ENCODE measurements at places on chromosomes 13 and 19.
A peak's percentile ranks its signal among the peaks of the same experiment; 100 is the strongest.

GRCh38 chr13:111973605-111974340 lies 93.2 kb upstream of the SOX1 start:
- no peak for DNase-seq

- DNase-seq, result no peak
Observed at GRCh38 chr13:96090240-96091101, 564 bp downstream of the HS6ST3 start.

DNA sequence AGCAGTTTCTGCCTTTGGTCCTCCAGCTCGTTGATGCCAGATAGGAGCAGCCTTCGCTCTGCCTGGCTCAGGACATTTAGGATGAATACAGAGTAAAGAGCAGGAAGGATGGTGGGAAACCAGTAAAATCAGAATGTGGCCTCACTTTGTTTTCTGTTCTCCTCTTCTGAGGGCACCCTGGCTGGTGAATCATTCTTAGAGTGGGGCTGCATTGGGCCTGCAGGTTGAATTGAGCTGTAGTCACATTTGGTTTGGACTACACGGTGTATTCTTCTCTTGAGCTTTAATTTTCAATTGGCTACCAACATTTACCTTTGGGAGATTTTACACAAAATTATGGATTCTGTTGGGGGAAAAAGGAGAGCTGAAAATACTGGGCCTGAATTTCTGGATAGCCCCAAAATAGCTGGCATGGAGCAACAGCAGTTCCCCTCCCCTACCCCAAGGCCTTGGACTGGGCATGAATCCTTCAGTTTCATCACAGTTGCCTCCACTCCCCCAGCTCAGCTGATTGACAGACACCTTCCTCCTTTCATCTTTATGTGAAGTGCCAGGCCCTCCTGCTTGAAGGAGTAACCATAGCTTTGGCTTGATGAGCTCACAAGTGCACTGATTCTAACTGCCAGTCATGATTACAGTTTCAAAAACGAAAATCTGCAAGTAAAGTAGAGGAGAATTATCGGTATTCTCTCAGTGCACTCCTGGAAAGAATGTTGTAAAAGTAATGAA lies 24.3 kb downstream of the ERCC5 start:
- DNase-seq, result no peak

DNA sequence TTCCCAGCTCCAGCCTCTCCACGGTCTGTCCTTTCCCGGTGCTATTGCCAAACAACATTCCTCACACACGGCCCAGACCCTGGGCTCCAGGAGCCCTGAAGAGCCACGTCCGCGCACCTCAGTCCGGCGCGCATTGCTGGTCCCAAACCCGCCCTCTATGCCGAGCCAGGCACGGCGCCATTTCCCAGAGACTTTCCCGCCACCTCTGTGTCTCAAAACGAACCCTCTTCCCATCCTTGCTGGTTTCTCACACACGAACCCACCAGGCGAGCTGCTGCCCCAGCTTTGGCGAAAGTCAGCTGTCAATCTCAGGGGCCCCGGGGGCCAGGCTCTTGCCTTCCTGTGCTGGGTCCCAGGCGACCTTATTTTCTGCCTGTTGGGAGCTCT lies 28.0 kb upstream of the F7 start:
- DNase-seq, result no peak

- DNase-seq, result no peak
Observed at GRCh38 chr19:35212241-35212640, 16.3 kb downstream of the FAM187B start.

DNA sequence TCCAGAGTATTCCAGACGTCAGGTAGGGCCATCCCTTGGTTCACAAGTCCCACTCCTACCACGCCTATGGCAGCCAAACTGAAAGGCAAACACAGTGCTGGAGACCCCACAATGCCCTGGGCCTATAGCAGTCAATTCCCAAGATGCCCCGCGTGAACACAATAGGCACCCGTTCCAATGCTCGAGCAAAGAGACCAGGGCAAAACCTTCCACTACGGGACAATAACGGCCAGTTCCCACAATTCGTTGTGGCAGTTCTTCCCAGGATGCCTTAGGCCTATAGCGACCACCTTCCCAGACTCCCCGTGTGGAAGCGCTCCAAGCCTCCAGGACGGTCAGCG lies 538 bp downstream of the ZNF428 start:
- DNase-seq, result peak; percentile 39

GRCh38 chr13:31947105-31947504 lies 84.5 kb upstream of the FRY start:
- DNase-seq, result no peak

DNA sequence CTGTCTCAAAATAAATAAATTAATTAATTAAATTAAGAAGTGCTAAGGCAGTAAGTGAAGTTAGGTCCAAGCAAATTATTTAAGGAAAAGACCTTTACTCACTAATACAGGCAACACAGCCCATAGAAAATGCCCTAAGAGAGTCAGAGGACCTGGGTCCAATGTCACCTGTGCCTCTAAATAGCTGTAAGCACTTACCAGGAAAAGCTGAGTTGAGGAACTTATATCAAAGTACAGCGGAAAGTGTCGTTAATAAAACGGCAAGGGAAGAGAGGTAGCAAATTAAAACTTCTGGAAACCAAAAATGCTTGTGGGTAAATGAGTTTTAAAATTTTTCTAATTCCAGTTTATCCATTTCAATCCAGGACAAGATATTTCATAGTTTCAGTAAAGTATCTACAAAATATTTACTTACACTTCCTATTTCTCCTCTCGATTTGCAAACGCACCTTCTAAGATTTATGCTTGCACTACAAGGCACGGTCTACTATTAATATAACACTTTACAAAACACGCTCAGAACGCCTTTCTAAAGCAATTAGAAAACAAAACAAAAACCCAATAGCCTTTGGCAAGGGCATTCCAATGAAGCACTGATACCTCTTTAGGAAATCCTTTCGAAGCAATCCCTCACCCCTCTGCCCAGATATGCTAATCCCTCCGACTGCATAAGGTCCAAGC lies 963 bp downstream of the VPS36 start:
- no peak for DNase-seq

GRCh38 chr19:55336101-55336500 lies 3.6 kb upstream of the KMT5C start:
- DNase-seq, result no peak

DNA sequence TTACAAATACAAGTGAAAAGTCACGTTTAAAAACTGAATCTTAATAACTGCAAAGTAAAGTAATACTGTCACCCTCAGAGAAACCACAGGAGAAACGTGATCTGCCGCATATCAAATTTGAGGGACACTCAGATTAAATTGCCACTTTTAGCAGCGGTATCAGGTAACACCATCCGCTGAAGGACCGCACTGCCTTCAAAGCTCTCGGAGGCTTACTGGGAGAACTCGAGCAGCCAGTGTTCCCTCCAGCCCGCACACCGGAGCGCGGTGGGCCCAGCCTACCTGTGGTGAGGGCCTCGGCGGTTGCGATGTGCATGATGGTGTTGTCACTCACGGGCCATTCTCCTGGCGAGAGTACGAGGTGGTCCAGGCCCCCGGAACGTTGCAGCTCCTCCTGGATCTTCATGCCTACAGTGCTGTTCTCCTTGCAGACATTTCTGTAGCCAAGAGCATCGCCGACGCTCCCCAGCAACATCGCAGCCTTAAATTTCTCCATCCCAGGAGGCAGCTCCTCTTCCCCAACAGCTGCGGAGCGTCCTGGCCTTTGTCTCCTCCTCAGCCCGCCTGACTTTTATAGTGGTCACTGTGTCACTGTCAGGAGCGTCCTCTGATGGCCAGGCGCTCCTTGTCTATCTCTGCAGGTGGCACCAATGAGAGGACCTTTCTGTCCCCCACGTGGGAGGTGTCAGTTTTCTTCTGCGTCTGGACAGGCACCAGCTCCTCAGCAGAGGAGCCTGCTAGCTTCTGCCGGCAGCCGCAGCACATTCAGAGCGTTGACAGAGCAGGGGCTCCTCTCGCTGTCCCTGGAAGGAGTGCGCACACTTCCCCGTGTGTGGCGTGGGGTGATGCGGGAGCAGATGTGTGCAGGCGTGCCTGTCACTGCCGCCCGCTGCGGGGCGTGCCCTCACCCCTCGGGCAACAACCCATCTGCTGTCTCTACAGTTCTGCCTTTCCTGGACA lies at the start of gene ADPRHL1:
Gene ADPRHL1, minus strand, starts transcription at position 547 of the 960 bp plus-strand sequence. Its CDS starts 51 bp downstream, at position 496.
- no peak for DNase-seq

GRCh38 chr13:29935309-29935981 lies 85.0 kb upstream of the UBL3 start:
- peak; percentile 72 for DNase-seq

DNA sequence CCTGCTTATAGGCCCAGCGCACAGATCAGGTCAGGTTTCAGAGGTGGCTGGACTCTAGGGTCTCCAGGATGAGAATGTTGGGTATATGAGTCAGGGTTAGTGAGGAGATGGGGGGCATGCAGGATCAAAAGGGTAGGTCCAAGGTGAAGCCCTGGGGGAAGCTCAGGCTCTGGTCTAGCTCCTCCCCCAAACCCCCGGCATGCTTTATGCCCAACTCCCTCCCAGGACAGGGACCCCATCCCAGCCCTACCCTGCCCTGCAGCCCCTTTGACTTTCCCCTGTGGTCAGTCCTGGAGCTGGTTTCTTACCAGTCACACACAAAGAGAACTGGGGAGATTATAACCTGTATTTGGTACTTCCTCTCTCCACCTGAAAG lies 9.8 kb upstream of the CEACAM18 start:
- DNase-seq, result no peak

GRCh38 chr13:43749503-43749902 lies 37.3 kb downstream of the ENOX1 start:
- no peak for DNase-seq

- DNase-seq, result no peak
Observed at GRCh38 chr19:48477067-48477685, 8.0 kb downstream of the CYTH2 start.

GRCh38 chr13:48726711-48727110 lies 73.0 kb downstream of the CYSLTR2 start:
- no peak for DNase-seq

DNA sequence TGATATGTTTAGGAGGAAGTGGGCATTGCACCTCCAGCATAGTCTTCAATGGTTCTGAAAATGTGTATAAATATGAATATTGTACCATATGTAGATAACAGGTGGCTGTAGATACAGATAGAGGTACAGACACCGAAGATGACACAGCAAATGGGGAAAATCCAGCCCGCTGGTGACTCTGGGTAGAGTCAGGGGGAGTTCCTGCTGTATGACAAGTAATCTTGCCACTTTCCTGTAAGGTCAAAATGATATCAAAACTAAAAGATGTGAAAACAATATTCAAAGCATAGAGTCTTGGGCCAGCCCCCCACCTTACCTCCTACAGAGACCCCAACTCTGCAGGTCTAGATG lies 17.8 kb downstream of the C2CD4C start:
- DNase-seq, result no peak

DNA sequence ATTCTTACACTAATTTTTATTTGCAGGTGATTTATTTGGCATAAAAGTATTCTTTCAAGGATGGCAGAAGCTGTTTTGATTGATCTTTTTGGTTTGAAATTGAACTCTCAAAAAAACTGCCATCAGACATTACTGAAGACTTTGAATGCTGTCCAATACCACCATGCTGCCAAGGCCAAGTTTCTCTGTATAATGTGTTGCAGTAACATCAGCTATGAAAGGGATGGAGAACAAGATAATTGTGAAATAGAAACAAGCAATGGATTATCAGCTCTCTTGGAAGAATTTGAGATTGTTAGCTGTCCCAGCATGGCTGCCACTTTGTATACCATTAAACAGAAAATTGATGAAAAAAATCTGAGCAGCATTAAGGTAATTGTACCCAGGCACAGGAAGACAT lies 1.2 kb downstream of the LACC1 start:
- no peak for DNase-seq

DNA sequence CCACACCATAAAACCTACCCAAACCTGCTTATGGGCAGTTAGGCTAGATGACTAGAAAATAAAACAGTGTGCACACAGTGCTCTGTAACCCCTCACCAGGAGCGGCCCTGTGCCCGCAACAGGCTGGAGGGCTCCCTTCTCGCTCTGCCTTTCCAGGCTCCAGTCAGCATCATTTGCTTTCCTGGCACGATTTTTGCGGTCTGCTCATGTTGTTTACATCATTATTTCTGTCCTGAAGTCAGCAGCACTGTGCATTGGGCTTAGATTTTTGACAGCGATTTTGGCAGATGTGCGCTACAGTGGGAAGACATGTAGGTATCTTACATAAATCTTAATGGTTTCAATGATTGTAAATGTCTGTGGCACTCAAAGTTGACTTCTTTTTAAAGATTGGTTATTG lies 344.0 kb downstream of the MTUS2 start:
- no peak for DNase-seq

- DNase-seq, result no peak
Observed at GRCh38 chr13:51006067-51006845, 96.7 kb downstream of the RNASEH2B start.

- DNase-seq, result no peak
Observed at GRCh38 chr19:51594774-51595109, 23.7 kb downstream of the ZNF175 start.

- peak; percentile 47 for DNase-seq
Observed at GRCh38 chr19:35404879-35405622, 34.2 kb downstream of the GPR42 start.

Data from stimulated activated CD4-positive, alpha-beta T cell treated with anti-CD3 and anti-CD28 coated beads, Interleukin-12 subunit alpha, Interleukin-12 subunit beta, amount 100 ng/mL, for 48 hours (primary cell).